ENCODE measurements at places on chromosomes 3 and 15.
A peak's percentile ranks its signal among the peaks of the same experiment; 100 is the strongest.

DNA sequence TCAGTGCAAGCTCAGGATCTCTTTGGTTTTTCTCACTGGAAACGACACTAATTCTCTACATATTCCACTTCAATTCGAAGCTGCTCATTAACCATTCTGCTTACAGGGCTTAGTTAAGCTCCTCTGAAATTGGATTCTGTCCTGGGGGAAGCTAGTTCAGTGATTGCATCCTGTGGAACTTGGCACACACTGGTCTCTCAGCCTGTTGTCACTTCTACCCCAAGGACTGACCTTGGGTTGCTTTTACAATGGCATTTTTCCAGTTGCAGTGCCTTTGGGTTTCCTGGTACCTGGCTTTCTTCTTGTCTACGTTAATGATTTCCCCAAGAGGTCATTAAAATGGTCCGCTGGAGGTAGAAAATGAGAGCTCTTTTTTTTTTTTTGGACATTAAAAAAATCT lies 33.3 kb upstream of the GABRB3 start:
- DNase-seq, result no peak

- DNase-seq, result no peak
These were observed 42.5 kb downstream of the ATP2B2 start for GRCh38 chr3:10462641-10463532.

DNA sequence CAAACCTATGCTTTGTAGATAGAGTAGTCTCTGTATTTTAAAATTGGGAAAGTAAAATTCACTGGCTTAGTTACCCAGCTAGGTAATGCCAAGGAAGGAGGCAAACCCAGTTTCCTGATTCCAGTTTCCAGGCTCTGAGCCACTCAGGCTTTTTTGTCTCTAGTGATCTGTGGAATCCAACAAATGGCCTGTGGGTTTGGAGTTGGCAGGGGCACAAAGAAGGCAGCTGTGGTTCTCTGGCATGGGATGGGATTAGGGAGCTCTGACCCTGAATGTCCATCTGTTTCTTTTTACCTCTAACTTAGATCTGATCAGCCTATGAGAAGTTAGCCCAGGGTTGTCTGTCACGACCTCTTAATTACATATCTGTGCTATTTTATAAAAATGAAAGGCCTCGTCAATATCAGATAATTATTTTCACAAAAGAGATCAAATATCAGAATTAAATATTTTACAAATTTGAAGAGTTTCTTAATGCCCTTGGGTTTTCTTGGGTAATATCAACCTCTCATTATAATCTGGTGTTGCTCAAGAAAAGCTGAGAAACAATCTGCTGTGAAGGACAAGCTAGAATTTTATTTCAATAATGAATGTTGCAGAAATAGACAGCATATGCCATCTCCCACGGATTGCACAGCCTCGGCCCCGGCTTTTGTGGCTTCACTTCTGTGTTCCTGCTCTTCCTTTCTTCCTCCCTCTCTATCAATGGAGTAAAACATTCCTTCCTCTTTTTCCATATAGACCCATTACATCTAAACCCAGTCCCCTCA lies 63.7 kb upstream of the DAZL start:
- no peak for DNase-seq

DNA sequence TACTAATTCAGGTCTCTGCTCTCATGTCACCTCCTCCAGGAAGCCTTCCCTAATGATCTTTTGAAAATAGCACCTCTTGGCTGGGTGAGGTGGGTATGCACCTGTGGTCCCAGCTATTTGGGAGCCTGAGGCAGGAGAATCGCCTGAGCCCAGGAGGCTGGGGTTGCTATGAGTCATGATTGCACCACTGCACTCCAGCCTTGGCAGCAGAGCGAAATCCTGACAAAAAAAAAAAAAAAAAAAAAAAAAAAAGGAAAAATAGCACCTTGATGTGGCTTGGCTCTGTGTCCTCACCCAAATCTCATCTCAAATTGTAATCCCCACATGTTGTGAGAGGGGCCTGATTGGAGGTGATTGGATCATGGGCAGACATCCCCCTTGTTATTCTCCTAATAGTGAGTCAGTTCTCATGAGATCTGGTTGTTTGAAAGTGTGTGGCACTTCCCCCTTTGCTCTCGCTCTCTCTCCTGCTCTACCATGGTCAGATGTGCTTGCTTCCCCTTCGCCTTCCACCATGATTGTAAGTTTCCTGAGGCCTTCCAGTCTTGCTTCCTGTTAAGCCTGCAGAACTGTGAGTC lies 11.2 kb upstream of the RNU6-1 start:
- no peak for DNase-seq

- no peak for DNase-seq
These were observed 204.8 kb upstream of the IGF1R start for GRCh38 chr15:98443526-98443925.

- DNase-seq, result no peak
These were observed 28.5 kb downstream of the TMEM212 start for GRCh38 chr3:171871392-171872274.

DNA sequence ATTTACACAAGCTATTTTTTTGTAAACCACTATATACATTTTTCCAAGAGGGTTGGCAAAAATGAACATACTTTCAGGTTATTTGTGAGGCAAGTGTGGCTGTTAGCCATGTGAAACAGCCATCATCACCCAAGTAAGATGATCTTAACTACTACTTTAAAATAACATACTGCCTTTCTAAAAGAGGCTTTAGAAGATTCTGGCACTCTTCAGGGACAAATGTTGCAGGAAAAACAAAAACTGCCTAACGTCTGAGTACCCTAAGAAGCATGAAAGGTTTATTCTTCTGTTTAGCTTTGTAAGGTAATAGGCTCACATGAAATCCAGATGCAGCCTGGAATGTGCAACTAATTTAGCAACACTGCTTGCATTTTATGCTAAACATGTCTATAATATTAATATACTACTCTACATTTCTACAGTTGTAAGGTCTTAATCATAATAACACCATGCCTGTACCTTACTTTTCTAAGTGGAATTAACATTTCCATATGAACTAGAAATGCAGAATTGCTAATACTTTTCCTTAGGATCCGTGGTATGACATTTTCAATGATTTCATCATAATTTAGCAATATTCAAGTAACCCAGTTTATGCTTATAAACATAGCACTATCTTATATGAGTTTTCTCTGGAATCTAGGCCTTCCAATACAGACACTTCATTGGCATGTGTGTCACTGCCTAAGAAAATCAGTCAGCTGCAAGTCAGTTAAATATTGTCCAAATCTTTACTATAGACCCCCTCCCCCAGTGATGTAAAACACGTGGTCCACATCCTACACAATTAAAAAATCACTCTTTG lies 4.5 kb upstream of the LSAMP start:
- DNase-seq, result no peak

GRCh38 chr3:25957026-25957425 lies 167.1 kb downstream of the OXSM start:
- DNase-seq, result no peak

GRCh38 chr15:101675015-101675414 lies 22.8 kb upstream of the TM2D3 start:
- no peak for DNase-seq

DNA sequence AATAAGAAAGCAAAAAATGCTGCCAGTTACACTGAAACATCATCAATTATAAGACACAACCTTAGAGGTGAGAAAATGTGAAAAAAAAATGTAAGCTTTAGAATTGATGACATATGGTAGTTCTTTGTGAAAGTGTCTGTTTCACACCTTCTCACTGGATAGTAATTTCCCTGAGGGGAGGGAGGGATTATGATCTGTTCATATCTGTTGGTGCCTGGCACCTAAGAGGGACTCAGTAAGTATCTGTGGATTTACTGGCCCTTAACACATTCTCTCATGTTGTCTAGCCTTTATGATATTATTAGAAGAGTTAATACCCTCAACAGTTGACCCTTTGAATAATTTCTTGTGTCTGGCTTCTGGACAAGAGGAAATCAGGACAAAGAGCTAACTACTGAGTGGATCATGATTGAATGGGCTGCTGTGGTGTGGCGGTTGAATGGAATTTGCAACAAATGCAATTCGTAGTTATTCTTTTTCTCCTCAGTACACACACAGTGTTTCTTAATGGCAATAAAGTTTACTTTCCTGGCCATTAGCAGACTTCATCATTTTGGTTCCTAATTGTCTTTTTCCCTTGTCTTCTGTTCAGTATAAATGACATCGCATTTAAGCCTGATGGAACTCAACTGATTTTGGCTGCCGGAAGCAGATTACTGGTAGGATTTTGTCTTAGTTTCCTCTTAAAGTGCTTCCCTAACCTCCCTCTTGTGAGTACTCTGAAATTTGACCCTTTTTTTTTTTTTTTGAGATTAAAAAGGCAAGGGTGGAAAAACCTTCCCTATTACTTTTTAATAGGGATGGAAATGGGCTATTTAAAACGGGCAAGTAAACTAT lies 9.5 kb downstream of the IFT122 start:
- DNase-seq, result no peak

GRCh38 chr3:72004749-72005292 lies 219.9 kb upstream of the PROK2 start:
- no peak for DNase-seq

GRCh38 chr3:194984066-194984465 lies 286.9 kb downstream of the XXYLT1 start:
- DNase-seq, result peak; percentile 32

All from right forelimb (tissue), 1 donor.